ENCODE measurements at places on chromosomes 5 and 9.

DNA sequence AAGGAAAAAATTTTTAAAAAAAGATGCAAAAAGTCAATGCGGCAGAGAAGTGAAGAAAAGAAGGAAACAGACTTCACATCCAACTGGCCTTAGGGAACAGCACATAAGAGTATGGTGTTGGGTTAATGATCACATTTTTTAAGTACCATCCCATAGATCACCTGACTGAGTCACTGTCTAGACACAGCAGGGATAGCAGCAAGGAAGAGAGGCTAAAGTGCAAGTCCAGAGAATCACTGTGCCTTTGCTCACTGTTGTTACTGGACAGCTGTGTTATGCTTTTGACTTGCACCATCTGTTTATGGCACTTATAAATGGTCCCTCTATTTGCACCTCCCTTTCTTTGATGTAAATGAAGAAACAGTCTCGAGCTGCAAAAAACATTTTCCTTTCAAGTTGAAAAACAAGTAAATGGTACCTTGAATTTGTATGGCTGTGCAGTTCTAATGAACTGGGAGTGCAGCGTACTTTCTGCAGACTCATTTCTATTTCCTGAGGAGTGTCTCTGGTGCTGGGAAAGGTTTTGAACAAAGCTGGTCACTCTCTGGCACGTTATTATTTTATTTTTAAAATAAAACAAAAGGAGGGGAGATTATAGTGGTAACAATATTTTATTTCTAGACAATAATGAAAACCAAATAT, 84.2 kb downstream of the TRPM6 start:
- no peak for DNase-seq

DNA sequence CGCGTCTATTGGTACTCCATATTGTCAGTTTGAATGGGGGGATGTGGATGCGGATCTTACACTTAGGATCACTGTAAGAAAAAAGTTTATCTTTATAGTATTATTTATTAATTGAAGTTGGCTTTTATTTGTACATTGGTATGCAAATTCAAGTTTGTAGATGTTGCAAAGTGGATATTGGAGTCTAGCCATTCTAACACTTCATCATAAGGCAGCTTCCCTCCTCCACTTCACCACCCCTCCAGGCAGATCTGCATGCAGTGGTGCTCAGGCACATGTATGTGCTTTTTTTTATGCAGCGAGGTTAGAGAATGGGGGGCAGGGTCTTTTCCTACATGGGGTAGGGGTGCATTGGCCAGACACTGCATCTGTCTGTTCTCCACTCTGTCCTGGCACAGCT, 84.3 kb downstream of the IQGAP2 start:
- no peak for DNase-seq

DNA sequence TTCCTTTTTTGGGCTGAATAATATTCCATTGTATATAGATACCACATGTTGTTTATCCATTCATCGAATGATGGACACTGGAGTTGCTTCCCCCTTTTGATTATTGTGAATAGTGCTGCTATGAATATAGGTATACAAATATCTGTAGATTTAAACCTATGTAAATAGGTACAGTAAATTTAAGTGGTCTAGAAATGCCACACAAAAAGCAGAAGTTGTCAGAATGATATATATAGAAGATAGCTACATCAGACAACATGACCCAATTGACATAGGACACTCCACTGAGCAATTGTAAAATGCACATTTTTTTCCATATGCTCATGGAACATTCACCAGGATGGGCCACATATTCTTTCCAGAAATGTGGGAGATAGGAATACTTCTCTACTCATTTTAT, 77.6 kb downstream of the SMIM15 start:
- no peak for DNase-seq

GRCh38 chr5:117624201-117624600, 1049.6 kb upstream of the SEMA6A start:
- no peak for DNase-seq

GRCh38 chr5:152437866-152438265, 32.8 kb upstream of the NMUR2 start:
- no peak for DNase-seq

GRCh38 chr5:76804266-76804665, 14.6 kb upstream of the F2RL1 start:
- no peak for DNase-seq

GRCh38 chr5:57676222-57677098, 193.8 kb upstream of the ACTBL2 start:
- no peak for DNase-seq

DNA sequence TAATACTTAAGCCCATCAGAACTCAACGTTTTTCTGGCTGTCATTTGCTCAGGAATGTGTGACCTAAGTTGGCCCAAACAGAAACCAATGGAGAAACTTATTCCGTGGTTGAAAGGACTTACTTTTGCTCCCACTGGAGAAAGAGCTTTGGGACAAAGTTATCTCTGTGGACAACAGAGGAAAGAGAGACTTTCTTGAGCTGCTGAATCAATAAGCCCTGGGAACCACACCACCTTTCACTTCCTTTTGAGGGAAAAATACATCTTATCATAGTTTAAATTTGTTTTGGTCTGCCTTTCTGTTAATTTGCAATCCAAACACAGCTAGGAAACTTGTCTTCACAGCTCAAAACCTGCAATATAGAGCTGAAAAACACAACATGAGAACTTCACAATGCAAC, 62.8 kb upstream of the VCAN start:
- DNase-seq = no peak

GRCh38 chr9:30775236-30775635, 1609.2 kb upstream of the ACO1 start:
- DNase-seq = no peak

DNA sequence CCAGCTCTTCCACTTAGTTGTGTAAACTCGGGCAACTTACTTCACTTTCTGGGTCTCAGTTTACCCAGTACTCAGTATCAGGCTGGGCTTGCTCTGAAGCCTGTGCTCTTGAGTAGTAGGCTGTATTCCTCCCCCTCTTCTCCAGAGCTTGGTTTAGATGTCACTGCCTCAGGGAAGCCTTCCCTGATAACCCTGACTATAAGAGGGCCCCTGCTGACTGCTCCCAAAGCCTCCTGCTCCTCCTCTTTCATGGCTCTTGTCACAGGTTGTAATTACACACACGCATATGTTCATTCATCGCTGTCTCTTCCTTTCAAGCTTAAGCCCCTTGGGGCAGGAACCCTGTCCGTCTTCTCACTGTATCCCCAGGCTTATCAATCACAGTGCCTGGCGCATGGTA, 140.2 kb downstream of the RGS3 start:
- no peak for DNase-seq

DNA sequence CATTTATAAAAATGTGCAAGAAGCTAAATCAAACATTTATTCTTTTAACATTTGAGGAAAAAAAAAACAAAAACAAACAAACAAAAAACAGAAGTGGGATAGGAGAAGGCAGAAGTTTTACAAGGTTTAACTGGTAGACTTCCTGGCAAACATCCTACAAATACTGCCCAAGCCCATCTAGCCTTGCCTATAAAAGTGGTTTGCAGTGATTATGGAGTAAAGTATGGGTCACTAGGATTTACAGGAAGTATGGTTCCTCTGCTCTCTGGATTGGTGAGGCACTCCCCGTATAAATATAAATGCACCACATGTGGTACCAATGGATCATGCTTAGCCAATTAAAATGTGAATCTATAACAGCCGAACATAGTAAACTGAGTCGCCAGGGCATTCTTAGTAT, 291.9 kb downstream of the EDIL3 start:
- no peak for DNase-seq

GRCh38 chr5:133050521-133050920, 1.3 kb upstream of the HSPA4 start:
- DNase-seq = peak; percentile 15

DNA sequence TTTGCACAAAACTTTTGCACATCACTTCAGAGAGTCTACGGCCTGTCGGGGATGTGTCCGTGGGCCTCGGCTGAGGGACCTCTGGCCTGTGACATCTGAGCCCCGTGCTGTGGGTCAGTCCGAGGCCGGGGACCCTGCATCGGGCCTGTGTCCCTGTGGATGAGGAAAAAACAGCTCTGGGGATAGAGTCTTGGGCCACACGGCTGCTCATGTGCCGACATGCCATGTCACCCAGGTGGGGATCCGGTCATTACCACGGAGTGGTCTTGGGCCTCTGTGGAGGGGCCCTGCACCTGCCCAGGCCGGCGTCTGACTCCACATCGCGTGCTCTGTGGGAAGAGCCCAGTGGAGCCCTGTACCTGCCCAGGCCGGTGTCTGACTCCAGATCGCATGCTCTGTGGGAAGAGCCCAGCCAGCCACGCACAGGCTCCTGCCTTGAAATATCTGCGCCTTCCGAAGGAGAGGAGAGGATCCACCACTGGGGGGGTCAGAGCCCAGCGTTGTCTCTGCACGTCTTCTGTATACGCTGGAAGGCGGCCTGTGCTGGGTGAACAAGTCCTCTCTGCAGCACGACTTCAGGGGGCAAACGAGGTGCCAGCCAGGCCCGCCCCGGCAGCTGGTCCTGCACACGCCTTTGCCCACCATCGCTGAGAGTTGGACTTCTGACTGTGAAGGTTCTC, 27.5 kb upstream of the IRX4 start:
- no peak for DNase-seq

- DNase-seq = no peak
These were observed 159.4 kb downstream of the ARHGAP26 start for GRCh38 chr5:142929587-142929986.

GRCh38 chr5:96931605-96932004, 4.3 kb upstream of the LNPEP start:
- DNase-seq = no peak

- DNase-seq = no peak
These were observed 5.3 kb downstream of the KLF4 start for GRCh38 chr9:107484117-107484723.

- DNase-seq = no peak
These were observed 149.0 kb downstream of the TTC39B start for GRCh38 chr9:15158064-15158463.

DNA sequence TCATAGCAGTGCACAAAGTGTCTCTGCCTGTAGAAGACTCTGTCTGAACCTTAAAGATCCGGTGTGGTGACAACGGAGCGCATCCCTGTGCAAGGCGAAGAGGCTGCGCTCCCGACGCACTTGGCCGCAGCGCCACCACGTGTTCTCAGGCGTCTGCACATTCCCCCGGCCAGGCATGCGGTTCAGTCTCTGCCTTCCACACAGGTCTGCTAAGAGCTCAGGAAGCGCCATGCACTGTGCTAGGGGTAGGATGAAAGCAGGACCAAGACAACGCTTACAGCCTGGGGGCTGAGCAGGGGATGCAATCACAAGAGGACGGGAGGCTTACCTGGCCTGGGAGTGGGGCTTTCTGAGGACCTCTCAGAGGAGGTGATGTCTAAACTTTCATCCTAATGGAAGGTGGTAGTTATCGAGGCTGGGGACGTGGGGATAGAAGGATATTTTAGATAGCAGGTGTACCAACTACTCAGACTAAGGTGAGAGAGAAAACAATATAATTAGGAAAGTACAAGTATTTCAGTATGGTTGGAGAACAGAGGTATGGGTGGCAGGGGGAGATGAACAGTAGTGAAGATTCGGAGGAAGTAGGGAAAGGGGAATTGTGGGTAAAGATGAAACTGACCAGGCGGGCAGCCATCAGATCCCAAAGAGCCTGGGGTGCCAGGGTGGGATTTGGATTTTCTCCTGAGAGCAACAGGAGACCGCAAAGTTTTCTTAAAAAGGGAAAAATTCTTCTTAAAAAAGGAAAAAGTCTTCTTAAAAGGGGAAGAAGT, 13.3 kb downstream of the CAPSL start:
- DNase-seq = peak; percentile 89

- no peak for DNase-seq
These were observed 540.3 kb downstream of the GABRG2 start for GRCh38 chr5:162607879-162608278.

DNA sequence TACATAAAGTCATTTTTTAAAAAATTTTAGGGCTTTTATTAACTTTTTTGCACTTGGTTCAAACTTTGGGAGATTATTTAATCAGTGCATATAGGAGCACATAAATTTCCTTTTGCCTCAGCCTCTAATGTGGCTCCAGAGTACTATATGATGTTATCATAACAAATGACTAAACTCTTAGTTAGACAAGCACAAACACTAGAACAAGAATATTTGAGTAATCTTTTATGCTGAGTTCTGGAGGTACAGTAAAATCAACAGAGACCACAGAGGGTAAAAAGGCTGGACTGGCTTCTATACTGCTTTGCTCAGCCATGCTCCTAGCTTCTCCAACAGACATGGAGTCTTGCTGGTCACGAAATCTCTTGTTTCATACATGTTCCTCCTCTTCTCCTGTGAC, 52.5 kb upstream of the SGCD start:
- DNase-seq = no peak

DNA sequence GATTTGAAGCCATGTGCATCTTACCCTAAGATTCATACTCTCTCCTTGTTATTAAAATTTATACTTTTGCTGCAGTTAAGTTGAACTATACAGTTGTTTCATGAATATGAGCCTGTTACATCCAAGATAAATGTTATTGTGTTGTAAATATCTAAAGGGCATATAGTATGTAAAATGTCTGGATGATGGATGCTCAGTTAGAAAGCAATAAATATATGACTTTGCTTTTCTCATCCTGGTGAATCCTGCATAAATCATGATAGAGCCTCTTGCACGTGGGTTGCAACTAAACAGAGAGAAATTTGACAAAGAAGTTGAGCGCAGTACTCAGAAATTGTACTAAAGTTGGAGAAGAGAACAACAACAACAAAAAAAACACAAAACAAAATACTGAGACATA, 99.5 kb downstream of the PRDM9 start:
- DNase-seq = no peak

GRCh38 chr5:96302174-96302738, 130.8 kb downstream of the PCSK1 start:
- no peak for DNase-seq

- DNase-seq = no peak
These were observed 386.0 kb upstream of the KLF4 start for GRCh38 chr9:107875571-107875980.

DNA sequence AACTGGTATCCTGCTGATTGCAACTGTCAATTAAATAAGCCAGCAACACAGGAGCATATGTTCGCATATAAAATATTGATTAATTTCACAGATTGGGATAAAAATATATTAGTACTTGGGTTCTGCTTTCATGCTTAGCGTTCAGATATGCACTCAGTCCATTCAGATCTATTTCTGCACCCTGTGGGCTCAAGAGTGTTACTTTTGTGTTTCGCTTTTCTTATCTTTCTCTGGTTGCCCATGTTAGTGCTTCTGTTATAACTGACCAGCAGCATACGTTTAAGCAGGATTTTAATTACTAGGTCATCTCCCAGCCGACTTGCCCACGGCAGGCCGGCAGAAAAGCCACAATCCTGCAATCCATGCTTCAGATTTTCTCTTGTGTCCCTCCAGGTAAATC, 289.1 kb downstream of the EBF1 start:
- DNase-seq = no peak

GRCh38 chr5:38718771-38719391, 126.9 kb upstream of the OSMR start:
- DNase-seq = no peak
